Right ventricle myocardium superior (tissue), 1 donor: ENCODE measurements at places on chromosomes 1 and 21.
A peak's percentile ranks its signal among the peaks of the same experiment; 100 is the strongest.

GRCh38 chr1:234582681-234583301 is 27.2 kb downstream of the IRF2BP2 start:
- DNase-seq: no peak

DNA sequence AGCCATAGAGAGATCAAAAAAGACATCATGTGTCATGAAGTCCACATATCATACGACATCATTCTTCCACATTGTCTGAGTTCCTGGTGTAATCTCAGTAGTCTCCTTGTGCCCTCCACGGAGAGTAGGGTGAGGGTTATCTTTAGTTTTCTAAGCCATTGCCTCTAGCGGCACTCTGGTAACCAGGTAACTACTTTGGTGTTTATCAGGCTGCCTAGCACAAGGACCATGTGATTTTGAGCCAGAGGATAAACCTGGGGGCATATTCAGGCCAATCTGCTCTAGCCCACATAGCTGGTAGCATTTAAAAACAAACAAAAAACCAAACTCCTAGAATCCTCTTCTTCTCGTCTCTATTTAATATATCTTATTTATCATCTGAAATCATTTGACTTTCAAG is 147.4 kb downstream of the GDAP2 start:
- no peak for DNase-seq

- no peak for DNase-seq
These were observed 13.5 kb upstream of the CHI3L1 start for GRCh38 chr1:203199816-203200571.

GRCh38 chr1:116820369-116820768 is 66.1 kb downstream of the CD2 start:
- DNase-seq: peak; percentile 79

DNA sequence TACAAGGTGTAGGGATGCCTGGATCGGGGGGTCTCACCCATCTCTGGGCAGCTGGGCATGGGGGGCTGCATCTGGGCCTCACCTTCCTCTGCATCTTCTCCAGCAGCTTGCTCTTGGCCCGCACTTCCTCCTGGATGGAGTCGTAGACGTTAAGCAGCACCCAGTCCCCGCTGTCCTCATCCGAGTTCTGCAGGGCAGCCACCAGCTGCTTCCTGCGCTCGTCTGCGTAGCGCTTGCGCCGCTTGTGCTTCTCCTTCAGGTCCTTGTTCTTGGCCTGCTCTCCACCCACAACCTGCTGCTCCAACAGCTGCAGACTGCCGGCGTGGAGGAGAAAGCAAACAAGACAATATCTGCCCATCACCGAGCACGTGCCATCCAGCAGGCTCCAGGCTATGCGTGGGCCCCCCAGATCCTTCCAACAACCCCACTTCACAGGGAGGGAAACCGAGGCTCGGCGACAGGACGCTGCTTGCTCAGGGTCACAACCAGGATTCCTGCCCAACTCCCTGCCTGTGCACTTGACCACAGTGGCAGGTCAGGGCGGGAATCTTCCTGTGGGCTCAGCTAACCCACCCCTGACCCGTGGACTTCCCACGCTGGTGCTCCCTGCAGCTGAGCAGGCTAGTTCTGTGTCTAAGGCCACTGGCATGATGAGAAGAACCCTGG is 21.5 kb upstream of the DDOST start:
- peak; percentile 64 for DNase-seq

DNA sequence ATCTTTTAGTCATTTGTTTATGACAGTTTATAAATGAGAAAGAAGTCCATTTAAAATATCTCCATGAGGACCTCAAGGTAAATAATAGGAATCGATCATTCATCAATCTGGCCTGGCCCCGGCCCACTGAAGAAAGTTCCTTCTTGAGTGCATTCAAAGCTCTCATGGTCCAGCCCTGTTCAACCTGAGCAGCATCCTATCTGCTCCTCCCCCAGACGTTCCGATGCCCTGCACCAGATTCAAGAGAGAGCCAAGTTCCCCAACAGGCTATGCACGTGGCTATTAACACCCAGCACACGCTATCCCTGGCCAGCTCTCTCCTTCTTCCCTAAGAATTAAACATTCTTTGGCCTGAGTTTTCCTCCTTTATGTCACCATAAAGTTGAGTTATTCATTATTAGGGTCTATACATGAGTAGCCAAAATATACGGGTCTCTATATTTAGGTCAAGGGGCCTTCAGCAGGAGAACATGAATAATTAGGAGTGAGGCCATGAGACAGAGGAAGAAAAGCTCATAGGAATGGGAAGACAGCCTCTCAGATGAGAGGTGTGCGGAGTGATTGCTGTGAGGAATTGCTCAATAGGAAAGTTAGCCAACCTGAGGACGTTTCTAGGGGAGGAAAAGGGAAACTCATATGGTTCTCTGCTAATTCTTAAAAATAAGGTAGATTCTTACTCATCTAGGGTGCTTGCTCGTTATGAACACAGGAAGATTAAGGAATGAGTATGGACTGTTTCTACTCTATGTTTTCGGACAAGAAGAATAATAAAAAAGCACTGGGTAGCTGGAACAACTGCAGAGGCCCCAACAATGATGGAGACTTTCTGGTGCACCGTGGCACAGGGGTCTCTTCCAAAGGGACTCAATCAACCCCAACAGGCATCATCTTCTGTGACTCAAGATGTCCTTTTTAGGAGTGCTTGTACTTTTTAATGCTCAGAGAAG is 23.6 kb downstream of the RUNX1 start:
- no peak for DNase-seq

GRCh38 chr1:43367026-43367903 is 546 bp downstream of the ELOVL1 start:
- peak; percentile 54 for DNase-seq

DNA sequence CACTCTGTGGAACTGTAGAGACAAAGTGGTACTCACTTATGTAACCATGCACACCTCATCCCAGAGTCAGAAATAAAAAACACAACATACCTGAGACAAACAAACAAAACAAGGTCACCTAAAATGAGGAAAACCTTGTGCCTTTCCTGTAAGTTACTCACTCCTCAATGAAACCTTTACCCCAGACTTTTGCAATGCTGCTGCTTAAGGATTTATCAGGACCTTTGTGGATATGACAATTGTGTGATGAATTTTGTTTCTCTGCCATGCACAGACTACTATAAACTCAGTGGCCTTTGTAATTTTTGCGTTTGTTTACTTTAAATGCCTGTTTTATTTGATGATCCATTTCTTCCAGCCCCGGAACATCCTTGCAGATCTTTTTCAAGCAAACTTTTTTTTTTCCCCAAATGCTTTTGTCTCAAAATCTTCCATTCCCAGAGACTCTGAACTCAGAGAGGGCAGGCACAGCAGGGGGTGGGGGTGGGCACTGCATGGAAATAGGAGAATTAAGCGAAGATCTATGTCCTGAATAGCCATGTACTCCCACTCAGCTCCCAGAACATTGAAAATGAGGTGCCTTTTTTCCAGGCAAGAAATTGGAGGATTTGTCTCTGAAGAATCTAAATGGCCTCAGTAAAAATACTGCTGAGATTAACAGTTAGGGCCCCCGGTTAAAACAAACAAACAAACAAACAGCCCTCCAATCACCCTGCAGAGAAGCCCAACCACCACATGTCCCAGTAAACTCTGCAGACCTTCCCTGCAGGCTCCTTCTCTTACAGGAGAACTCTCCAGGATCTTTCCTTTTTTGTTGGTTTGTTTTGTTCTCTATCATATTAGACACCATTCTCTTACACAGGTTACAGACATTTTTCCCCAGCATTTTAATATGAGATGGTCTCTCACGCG is 22.6 kb upstream of the SIM2 start:
- DNase-seq: no peak
